Lower leg skin (tissue), 4 donors: ENCODE measurements at places on chromosomes 16 and 17. TPM values are rescaled to one million over a fixed set of nuclear protein-coding genes. Genes with fewer than 3 reads are reported as not detected.

CBFA2T3 gene
- total RNA-seq = 4.4 TPM

AATK gene
- total RNA-seq = 0.81 TPM

TP53TG3 gene
- total RNA-seq = not detected

DNAAF1 gene
- total RNA-seq = not detected

CSF3 gene
- total RNA-seq = 0.45 TPM

MPP3 gene
- 8.9 TPM for total RNA-seq

TMEM231 gene
- total RNA-seq = 2.6 TPM

TMEM98 gene
- 13.3 TPM for total RNA-seq

ABI3 gene
- total RNA-seq = 1.6 TPM

ATP2A1 gene
- total RNA-seq = 0.46 TPM

MYH8 gene
- total RNA-seq = not detected
